Left renal cortex interstitium (tissue), 4 donors: ENCODE measurements at places on chromosomes 3 and 15.

GRCh38 chr15:77354063-77354462 is 65.8 kb downstream of the PEAK1 start:
- DNase-seq: no peak

DNA sequence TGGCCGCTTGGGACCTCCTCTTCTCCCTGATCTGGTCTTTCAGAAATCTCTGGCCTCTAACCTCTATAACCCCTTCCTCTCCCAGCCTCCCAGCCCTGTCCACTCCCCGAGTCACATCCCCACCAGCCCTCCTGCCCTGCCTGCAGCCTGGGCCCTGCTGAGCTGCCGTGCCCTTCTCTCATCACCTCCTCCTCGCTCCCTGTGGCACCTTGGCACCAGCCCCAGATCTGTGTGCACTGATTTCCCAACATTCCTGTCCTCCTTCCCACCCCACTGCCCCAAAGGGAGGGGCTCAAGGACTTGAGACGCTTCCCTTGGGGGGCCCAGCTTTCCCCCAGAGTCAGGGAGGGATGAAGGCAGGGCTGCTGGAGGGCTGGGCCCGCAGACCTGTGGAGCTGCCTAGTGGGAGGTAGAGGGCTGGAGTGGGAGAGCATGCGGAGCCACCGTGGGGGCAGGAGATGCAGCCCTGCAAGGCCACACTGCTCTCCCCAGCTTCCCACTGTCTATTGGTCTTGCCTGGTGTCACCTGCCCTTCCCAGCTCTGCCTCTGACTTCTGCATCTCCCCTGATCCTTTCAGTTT is 42.7 kb downstream of the EXOG start:
- DNase-seq: no peak

DNA sequence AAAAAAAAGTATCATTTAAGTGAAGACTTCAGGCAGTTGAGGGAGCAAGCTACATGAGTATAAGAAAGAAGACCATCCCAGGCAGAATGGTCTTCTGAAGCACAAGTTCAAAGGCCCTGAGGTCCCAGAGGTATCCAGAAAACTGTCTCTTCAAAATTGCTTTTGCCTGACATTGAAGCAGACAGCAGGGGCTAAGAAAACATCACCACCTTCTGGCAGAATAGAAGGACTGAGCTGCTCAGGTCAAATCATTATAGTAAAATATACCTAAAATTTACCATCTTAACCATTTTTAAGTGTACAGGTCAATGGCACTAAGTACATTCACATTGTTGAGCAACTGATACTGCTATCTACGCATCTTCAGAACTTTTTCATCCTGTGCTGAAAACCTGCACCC is 16.4 kb downstream of the GPR160 start:
- no peak for DNase-seq

- no peak for DNase-seq
Observed at GRCh38 chr3:134640872-134641470, 9.9 kb downstream of the KY start.

DNA sequence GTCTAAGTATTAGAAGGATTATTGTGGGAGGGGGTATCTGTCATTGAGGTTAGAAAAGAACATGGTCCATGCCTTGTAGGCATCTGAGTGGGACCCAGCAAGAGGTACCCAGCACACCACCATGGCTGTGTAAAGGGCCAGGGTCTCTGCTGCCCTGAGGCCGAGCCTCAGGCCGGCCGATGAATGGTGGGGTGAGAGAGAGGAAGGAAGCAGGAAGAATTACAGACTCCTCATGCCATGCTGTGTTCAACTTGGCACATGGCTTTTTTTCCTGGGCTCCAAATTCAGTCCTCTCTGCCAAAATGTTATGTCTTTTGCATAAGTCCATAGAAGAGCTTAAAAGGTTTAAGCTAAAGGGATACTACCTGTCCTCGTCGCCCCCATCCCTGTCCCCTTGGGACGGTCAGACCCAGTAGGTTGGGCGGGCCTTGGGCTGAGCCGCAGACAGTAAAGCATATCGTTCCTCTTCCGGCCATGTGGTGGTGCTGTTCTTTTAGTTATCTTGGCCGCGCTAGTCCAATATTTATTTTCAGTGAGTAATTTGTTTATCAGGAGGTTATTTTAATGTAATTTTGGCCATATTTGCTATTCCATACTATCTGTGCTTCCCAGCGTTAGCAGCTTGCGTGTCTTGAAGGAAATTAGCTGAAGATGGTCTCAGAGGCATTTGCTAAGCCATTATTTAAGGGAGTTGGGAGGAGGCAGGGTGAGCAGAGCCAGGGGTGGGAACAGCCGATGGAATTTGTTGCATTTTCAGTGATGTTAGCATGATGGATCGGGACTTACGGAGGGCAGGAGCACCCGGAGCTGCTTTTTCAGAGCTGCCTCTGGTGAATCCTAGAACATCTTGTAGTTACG is 152.4 kb downstream of the AGBL1 start:
- no peak for DNase-seq

GRCh38 chr15:57472861-57473260 is 96.6 kb downstream of the CGNL1 start:
- no peak for DNase-seq

- DNase-seq: no peak
Observed at GRCh38 chr15:91855684-91856489, 2.4 kb downstream of the SLCO3A1 start.

GRCh38 chr3:113212150-113212843 is 940 bp downstream of the BOC start:
- DNase-seq: no peak

GRCh38 chr15:91882858-91883586 is 29.5 kb downstream of the SLCO3A1 start:
- DNase-seq: no peak

GRCh38 chr3:172877011-172877410 is 126.5 kb downstream of the ECT2 start:
- DNase-seq: no peak

GRCh38 chr3:114420072-114420471 is 126.2 kb downstream of the TIGIT start:
- no peak for DNase-seq

GRCh38 chr15:25368850-25369249 is 70.0 kb downstream of the UBE3A start:
- DNase-seq: no peak

- DNase-seq: no peak
Observed at GRCh38 chr3:10392244-10392643, 71.3 kb upstream of the SEC13 start.

DNA sequence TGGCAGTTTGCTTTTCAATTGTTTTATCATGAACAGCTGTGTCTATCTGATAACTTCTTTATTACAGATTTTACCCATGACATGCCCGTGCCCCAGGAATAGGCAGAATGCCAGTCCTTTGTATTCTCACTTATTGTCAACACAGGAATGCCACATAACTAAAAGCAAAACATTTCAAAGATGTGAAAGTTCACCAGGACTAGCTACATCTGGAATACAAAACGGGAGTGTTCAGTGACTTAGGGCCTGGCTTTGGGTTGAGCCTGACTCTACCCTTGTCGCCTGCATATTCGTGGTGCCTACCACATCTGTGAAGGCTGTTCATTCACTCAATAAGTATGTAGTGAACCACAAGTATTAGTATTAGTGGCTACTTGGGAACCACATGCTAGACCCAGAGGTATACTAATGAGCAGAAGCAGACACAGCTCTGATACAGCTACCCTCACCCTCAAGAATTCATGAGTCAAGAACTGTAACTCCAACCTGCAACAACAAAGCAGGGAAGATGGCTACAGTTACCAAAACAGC is 2.9 kb downstream of the TNFSF10 start:
- no peak for DNase-seq

DNA sequence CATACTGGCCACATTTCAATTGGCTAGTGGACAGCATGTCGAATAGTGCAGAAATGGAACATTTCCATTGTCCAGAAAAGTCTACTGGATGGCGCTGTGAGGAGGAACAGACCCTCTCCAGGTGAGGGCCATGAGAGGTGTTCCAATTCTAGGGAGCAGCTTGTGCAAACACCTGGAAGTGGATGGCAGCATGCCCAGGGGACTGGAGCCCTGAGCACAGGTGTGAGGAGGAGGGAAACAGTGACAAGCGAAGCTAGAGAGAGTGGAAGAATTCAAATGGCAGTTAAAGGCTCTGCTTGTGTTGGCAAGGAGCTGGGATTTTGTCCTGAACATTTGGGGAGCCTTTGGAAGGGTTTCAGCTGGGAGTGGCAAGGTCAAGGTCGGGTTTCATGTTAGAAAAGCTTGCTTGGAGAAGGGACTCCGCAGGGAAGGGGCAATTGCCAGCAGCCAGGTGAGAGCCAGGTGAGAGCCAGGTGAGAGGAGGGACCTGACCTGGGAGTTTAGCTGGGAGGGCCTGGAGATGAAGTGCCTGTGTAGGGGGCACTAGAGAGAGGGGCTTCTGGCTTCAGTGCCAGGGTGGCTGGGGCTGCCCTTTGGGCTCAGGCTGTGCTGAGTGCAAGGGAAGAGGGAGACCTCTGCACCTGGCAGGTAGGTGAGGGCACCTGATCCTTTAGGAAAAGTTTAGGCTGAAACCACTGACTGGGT is 93.8 kb downstream of the LINGO1 start:
- no peak for DNase-seq

DNA sequence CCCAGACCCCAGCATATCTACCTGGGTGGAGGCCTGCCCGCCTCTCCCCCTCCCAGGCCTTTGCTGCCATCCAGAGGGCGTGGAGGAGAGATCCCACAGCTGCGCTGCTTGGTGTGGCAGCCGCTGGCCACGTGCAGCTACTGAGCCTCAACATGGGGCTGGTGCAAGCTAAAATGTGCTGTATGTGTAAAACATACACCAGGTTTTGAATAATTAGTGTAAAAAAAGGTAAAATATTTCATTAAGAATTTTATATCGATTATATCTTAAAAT is 95.8 kb downstream of the SEC22A start:
- no peak for DNase-seq
